COLO829 (cell line): ENCODE measurements at places on chromosomes 12 and 14.

DNA sequence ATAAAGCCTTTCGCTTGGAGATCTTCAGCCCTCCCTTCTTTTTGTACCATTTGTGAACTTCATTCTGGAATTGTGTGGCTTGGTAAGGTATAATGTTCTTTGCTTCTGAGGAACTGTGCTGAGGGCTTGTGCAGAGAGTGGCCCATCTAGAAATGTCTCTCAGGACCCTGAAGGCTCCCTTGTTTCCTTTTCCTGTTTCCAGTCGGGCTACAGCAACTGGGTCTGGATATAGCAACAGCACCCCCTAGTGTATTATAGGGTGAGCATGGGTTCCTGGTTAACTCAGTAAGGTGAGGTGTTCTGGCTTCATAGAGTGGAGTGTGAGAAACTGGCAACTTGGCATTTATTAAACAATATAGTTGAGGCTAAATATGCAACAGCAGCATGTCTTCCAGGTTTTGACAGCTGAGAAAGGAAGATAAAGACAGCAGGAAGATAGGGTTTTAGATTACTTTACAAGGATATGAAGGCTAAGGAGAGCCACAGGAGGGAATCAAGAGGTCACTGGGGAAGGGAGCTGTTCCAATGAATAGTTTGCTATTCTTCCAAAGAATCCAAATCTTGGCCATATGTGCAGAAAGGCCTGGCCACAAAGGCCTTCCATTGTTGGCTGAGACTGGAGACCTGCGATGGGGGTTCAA, 49.1 kb upstream of the RNU6-8 start:
- peak; percentile 65 for DNase-seq

DNA sequence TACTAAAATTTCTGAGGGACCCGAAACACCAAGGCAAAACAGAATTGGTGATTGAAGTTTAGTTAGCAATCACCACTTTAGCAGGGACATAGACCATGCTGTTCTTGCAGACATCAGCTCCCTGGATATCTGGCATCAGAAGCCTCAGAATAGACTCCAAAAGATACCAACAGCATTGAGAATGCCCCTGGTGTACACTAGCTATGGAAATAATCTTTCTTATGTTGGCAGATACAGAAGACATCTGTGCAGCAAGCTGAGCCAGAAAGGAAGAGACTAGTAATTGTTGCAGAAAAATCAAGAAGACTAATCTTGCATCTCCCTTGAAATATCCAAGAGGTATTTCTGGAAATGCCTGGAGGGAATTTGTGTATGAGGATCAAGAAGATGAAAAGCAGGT, 521.6 kb downstream of the TRHDE start:
- no peak for DNase-seq

DNA sequence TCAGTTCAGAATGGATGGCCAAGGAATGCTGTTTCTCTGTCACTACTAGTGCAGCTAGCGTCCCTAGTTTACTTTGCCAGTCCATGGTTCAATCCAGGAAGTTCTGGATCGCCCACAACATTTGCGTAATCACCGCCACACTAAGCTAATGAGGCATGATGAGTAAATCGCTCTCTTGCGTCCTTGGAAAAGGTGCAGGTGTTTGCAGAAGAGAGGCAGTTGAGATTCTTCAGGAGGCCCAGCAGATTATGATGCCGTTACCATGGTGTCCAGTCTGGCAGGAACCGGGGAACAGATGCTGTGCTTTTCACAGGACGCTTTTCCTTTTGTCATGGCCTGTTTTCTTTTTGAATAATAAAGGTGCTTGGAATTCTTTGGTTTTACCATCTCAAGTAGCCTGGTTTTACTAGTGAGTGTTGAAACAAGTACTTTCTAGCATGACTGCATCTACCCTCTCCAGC, 9.0 kb downstream of the TPH2 start:
- DNase-seq, result no peak

DNA sequence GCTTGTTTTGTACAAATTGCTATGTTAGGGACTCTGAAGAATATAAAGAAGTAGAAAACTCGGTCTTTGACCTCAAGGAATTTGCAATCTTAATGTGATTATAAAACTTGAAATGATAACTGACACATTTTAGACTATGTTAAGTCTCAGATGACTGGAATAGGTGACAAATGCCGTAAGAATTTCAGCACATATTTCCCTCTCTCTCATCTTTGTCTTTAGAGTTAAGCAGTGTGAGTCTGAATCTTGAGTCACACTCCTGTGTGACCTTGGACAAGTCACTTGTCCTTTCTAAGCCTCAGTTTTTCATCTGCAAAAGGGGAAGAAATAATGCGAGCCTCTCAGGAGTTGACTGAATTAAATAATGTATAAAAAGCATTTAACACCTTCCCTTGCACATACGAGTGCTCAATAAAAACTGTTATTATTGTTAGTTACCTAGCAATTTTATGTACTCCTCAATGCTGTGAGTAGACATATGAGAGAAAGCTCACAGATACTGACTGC, 103.7 kb downstream of the DYRK2 start:
- no peak for DNase-seq

DNA sequence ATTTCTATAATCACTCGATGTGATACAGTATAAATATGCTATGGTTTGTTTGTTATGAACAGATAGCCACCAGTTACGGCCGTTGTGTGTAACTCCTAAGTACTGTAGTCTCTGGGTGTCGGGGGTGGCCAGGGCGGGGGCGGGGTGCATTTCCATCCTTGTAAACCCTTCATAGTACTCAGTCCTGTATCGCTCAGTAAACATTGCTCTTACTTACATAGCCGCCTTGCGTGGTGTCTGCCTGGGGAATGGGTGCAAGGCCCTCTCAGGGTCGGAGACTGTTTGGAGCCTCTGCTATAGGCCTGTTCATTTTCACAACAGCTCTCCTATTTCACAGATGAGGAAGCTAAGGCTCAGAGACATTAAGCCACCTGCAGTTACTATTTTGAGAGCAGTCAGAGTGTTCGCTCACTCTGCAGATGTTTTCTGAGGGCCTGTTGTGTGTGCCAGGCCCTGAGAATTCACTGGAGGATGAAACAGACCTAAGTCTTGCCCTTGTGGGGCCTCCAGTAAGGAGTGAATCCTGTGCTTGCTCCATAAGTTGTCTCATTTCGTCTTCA, 42.5 kb downstream of the JDP2 start:
- DNase-seq, result no peak

DNA sequence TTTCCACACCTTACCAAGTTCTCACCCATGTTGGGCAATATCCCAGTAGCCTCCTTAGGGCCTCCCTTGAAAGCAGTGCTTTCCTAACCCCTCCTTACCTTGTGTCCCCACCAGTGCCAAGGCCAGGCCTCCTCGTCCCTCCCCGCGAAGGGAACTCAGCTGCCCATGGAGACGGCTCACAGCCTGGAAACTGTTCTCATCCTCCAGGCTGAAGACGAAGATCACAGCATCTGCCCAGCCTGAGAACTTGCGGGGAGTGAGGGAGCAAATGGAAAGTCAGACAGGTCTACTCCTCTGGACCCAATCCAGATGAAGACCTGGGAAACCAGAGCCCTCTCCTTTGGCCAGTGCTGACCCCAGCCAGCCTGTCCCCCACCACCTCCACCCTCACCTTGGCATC, 4.6 kb downstream of the AGAP2 start:
- DNase-seq, result no peak

GRCh38 chr12:94327809-94328208, 131.9 kb downstream of the CEP83 start:
- DNase-seq, result no peak

DNA sequence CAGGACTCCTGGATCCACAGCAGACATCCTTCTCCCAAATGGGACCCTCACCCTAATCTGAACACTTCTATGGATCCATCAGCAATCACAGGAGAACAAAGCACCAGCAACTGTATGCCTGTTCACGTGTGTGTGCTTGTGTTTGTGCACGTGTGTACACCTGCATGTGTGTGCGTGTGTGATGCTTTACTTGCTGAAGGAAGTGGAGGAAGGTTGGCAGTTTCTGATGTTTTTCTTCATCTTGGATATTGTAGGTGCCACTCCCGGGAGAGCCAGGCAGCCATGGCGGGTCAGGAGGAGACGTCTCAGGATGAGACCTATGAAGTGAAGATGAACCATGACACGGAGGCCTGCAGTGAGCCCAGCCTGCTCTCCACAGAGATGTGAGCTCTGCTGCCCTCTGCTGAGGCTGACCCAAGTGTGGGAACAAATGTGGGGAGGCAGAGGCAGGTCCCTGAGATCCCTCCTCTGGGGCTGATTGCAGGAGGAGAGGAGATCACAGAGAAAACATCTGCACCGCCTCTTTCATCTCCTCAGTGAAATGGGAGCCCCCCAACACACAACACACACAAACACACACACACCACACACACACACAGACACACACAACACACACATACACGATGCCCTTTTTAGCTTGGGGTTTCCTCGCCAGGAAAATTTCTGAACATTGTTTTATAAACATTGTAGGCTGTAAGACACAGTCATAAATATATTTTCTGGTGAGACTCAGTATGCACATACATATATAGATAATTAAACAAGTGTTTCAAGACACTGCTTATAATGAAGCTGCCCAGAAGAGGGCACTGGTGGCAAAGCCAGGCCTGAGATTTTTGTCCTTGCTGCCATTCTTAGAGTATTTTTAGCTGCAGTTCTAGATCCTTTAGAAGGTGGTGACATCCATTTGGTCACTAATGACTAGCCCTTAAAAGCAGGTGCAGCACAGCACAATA, 112.2 kb upstream of the FKBP4 start:
- no peak for DNase-seq

GRCh38 chr12:123607756-123608155, 5.9 kb downstream of the DDX55 start:
- no peak for DNase-seq

GRCh38 chr14:88422919-88423650, 37.6 kb downstream of the SPATA7 start:
- peak; percentile 3 for DNase-seq

- DNase-seq, result no peak
Measured at GRCh38 chr14:33454022-33454595, 496.8 kb downstream of the EGLN3 start.

DNA sequence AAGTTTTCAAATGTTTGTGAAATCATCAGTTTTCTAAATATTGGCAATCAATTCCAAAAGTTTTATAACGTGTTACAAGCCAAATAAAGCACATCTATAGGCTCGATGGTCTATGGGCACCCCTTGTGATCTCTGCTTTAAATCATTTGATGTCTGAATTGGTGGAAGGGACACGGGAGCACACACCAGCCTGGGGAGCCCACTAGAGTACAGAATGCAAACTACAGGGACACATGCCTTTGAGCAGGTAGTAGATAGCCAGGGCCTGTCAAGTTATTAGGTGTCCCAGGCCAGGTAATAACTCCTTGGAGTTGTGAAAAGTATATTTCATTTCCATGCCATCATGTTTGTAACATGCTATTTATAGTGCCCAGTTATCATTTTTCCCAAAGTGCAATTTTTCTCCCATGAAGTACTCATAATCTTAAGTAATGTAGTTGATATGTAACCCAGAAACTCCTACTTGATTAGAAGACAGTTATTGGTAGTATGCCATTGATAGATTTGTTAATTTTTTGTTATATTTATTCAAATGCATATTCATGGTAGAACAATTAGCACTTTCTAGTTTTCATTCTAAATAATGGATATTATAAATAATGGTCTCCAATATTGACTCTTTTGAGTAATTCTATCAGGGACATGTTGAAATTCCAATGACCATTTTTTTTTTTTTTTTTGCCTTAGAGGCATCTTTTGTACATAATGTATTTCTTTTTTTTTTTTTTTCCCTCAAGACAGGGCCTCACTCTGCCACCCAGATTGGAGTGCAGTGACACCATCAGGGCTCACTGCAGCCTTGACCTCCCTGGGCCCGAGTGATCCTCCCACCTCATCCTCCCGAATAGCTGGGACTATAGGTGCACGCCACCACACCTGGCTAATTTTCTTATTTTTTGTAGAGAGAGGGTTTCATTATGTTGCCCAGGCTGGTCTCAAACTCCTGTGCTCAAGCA, 96.9 kb upstream of the FGD4 start:
- DNase-seq, result peak; percentile 22

- no peak for DNase-seq
Measured at GRCh38 chr12:94150240-94151121, 2.1 kb downstream of the PLXNC1 start.

GRCh38 chr12:49909826-49910225, 6.1 kb upstream of the FAIM2 start:
- DNase-seq, result peak; percentile 39

DNA sequence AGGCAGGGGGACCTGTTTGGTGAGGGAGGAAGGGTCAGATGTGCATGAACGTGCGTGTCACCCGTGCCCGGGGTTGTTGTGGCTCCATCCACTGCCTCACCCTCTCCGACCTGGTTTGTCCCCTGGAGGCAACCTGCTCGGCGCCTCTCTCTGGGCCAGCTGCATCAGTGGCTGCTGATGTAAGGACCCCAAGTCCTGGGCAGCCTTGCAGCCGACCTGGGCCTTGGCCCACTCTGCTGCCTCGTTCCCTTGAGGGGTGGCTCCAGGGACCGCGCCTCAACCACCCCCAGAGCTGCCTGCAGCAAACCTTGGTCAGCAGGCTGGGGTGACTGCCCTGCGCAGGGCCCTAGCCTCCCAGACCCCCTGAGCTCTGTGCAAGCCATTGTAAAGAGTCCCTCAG, 351.7 kb downstream of the TMEM121 start:
- no peak for DNase-seq

DNA sequence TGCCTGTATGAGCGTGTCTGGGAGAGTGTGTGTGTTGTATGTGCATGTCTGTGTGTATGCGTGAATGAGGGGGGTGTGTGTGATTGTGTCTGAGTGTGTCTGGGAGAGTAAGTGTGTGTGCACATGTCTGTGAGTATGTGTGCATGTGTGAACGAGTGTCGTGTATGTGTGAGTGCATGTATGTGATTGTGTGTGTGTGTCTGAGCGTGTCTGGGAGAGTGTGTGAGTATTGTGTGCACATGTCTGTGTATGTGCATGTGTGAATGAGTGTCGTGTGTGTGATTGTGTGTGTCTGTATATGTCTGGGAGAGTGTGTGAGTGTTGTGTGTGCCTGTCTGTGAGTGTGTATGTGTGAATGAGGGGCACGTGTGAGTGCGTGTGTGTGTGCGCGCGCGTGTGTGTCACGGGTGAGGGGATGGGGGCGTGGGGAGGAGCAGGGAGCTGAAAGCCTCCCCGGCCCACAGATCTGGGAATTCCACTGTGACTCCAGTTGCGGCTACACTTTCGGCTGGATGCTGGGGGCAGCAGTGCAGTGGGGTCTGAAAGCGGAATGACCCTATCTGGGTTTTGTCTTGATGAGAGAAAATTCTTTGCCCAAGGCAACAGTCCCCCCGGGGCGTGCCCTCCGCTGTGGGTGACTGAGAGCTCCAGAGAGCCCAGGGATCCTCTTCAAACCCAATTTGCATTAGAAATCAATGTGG, 138.1 kb upstream of the MED13L start:
- DNase-seq, result no peak

DNA sequence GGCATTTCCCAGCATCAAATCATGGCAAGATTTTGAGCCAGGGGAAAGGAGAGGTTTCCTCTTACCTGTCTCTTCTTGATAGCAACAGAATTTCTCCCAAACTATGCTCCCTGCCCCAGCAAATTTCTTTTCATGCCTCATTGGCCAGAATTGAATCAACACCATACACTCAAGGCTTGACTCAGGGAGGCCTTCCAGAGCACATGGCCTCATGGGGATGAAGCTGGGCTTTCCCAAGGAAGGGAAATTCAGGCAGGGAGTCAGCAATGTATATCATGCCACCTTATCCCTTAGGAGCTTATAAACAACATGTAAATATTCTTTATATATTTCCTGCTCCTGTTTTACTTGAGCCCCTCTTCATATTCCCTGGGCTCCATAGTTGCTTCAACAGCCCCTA, 62.1 kb downstream of the ARF6 start:
- no peak for DNase-seq
